Activated naive CD4-positive, alpha-beta T cell (primary cell): ENCODE measurements at places on chromosomes 16 and 17.
A peak's percentile ranks its signal among the peaks of the same experiment; 100 is the strongest.

GRCh38 chr17:10087355-10087754 lies 111.1 kb downstream of the GAS7 start:
- DNase-seq: no peak

DNA sequence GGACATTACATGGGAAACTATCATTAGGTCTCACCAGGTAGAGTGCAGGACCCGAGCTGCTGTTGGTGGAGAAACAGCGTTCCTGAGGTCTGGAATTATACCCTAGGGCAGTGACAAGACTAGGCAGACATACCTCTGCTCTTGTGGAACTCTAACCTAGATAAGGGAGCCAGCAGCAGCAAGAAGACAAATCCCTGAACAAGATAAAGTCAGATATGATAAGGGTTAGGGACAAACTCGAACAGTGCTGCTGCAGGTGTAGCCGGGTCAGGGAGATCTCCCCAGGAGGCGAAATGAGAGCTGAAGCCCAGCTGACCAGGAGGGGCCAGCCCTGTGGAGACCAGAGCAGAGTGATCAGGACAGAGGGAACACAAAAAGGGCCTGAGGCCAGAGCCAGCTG lies 34.7 kb downstream of the ARSG start:
- no peak for DNase-seq

- no peak for DNase-seq
These were observed 606.3 kb downstream of the KCNJ2 start for GRCh38 chr17:70775679-70776078.

DNA sequence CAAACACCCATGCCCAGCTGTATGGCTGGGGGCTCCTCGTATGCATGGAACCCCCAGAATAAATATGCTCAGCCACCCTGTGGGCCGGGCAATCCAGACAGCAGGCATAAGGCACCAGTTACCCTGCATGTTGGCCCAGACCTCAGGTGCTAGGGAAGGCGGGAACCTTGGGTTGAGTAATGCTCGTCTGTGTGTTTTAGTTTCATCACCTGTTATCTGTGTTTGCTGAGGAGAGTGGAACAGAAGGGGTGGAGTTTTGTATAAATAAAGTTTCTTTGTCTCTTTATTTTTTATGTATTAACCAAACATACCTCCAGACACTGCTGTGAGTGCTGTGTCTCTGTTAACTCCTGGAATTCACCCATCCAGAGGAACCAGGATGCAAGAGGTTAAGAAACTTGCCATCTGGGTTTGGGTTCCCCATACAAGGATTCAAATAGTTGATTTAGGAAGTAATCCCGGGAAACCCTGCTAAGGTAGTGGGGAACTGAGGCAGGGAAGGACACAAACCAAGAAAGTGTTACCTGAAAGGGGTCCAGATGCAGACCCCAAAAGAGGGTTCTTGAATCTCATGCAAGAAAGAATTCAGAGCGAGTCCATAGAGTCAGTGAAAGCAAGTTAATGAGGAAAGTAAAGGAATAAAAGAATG lies 37.4 kb upstream of the IL21R start:
- DNase-seq: no peak

GRCh38 chr16:53372992-53373871 lies 61.0 kb upstream of the RBL2 start:
- DNase-seq: peak; percentile 32

DNA sequence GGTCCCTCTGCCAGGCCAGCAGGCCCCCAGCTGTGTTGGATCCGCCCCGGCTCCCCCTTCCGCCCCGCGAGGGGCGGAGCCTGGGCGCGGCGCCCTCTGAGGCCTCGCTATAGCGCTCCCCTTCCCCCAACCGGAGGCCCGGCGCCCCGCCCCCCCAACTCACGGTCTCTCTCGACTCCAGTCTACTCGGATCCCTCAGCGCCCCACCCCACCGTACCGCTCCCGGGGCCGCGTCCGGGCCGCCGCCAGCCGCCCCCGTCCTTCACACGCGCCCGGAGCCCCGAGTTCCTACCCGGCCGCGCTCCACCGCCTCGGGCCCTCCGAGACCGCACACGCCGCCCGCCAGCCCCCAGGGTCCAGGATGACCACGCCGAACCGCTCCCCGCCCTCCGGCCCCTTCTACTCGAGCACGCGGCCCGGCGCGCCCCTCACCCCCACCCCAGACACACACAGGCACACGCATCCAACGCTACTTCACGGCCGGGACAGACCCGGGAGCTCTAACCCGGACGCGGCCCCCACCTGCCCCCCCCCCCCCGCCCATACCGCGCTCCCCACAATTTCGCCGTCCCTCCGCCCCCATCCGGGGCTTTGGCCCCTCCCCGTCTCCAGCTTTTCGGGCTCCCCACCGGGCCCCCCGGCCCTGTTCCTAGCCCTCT lies 1.4 kb downstream of the PHF23 start:
- peak; percentile 56 for DNase-seq

- no peak for DNase-seq
These were observed 46.9 kb upstream of the BAHCC1 start for GRCh38 chr17:81348097-81349055.

GRCh38 chr16:27583634-27584033 lies 33.7 kb downstream of the KATNIP start:
- no peak for DNase-seq

DNA sequence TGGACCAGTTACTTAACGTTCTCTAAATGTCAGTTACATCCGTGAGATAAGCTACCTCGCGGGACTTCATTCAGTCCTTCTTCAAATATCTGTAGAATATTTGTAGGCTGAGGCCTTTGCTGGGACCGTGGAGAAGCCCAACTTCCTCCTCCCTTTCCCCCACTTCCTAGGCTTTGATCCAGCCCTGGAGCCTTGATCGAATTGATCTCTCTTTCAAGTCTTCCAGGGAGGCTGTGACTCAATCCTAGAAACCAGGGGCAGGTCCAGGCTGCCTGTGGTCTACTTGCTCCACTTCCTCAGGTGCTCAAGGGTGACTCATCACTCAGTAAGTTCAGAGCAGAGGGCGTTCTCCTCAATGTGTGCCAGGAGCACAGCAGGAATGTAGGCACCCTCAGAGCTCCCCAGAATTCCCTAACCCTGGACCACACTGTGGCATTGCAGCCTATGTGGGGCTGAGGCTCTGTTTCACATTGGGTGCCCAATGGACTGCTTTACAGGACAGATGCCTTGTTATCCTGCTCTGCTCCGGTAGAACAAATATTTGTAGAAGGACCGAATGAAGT lies 11.2 kb upstream of the CEP20 start:
- no peak for DNase-seq

GRCh38 chr16:84084570-84085270 lies 32.0 kb downstream of the MBTPS1 start:
- peak; percentile 44 for DNase-seq

GRCh38 chr16:81798311-81799137 lies 19.4 kb downstream of the PLCG2 start:
- no peak for DNase-seq

- no peak for DNase-seq
These were observed 808.9 kb downstream of the CDH11 start for GRCh38 chr16:64312980-64313379.

DNA sequence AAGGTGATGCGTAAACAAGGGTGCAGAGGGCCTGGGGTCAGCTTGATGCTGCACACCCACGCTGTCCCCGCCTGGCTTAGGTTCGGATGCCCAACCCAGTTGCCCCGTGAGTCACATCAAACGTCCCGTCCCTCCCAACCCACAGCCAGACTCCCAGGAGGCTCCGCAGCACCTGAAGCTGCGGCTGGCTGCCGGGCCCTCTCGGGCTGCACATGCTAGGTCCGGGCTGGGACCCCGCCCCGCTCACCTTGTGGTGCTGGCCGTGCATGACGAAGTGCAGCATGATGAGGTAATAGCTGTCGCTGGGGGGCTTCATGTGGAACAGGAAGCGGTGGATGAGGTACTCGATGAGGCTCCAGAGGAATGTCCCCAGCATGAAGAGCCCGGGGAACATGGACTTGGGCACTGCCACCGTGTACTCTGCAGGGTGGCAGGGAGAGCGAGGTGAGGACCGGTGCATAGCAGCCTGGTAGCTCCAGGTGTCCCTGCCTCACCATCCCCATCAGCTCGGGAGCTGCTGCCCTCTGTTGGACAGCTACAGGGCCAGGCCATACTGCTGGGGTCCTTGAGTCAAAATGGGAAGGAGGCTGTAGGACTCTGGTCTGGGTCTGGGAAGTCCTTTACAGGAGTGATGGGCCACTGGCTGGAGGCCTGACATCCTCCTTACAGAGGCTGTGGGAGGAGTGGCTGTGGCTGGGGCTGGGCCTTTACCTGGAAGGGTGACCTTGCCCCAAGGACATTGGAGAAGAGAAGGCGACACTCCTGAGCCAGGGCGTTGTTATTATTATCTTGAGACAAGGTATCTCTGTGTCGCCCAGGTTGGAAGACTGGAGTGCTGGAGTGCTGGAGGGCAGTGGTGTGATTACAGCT lies 18.3 kb upstream of the MLKL start:
- no peak for DNase-seq

DNA sequence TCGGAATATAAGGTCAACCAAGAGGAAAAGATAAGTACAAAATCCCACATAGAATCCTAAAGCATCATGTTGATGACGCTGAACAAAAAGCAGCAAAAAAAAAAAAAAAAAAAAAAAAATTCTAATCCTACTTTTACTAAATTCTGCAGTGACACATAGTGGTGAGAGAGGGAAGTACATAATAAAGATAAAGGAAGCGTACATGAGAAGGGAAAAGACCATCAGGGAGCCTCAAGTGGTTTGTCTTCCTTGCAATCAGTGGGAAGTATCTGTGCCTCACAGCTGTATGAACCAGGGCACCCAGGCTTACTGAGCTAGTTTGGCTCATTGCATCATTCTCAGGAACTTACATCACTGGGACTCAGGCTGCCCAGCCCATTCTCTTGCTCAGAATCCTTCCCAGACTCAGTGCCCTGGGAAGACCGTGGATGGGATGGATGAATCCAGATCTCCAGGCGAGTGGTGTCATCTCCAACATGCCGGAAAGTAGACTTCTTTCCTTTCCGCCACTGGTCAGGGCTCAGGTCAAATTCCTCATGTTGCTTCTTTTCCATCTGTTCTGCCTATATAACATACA lies 21.2 kb downstream of the SMG6 start:
- DNase-seq: no peak

- DNase-seq: no peak
These were observed 190.9 kb downstream of the RAB11FIP4 start for GRCh38 chr17:31582151-31582907.

- DNase-seq: no peak
These were observed 61.4 kb upstream of the COX10 start for GRCh38 chr17:14007951-14008350.

DNA sequence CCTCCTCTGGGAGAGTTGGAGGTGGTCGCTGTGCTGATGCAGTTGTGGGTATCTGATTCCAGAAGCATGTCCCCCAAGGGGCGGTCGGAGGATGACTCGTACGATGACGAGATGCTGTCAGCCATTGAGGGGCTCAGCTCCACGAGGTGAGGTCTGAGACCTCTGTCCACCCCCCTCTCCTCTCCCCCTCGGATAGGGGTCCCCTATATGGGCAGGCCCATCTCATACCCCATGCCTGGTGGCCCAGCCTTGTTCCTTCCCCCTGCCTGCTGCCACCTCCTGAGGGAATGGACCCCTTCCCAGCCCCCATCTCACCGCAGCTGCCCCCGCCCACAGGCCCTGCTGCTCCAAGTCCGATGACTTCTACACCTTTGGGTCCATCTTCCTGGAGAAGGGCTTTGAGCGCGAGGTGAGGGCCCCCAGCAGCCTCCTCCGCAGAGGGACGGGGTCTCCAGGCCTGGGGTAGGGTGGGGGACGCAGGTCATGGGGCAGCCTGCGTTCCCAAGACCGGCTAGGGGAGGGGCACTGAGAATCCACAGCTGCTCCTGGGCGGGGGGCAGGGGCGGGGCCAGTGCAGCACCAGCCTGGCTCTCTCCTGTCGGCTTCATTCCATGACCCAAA lies 39.2 kb downstream of the ADCY7 start:
- no peak for DNase-seq

- no peak for DNase-seq
These were observed 1.0 kb downstream of the CSNK2A2 start for GRCh38 chr16:58196898-58197313.

DNA sequence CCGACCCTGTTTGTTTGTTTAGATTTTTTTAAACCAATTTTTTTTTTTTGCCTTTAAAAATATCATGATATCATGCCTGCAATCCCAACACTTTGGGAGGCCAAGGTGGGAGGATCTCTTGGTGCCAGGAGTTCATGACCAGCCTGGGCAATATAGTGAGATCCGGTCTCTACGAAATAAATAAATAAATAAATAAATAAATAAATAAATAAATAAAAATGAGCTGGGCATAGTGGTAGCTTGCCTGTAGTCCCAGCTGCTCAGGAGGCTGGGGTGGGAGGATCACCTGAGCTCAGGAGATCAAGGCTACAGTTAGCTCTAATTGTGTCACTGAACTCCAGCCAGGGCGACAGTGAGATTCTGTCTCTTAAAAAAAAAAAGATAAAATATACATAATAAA lies 8.1 kb upstream of the IGF2BP1 start:
- DNase-seq: no peak

- no peak for DNase-seq
These were observed 88.7 kb downstream of the BMERB1 start for GRCh38 chr16:15523092-15523541.

- no peak for DNase-seq
These were observed 13.4 kb downstream of the SMIM5 start for GRCh38 chr17:75646638-75646992.

DNA sequence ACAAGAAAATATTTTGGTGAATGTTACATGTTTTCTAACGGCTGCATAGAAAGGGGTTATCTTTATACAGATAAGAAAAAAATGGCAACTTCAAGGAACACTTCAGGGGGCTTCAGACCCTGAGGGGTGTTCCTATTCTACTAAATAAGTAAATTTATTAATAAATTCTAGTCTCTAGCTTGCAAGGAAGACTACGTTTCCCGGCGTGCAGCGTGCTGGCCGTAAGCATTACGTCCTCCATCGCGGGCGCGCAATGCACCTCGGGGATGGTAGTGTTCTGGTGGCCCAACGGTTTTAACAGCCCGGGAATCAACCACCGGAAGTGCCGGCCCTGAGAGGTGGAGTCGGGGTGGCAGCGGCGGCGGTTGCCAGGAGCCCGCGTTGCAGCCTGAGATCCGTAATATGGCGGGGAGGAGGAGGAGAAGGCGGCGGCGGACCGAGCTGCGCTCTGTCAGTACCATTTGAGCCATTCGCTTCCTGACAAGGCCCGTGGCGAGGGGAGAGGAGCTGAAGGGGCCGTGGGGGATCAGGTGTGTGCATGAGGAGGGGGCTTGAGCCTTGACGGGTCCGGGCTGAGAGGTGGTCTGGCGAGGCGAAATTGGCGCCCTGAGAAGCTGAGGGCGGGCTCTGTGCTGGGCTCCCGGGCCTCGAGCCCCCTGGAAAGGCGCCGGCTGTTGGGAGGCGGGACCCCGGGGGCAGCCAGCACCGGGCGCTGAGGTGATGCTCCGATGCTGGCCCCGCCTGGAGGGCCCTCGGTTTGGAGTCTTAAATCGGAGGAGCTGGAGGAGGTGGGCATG lies at the start of gene CCP110:
Gene CCP110 (plus strand): TSS at position 384 of the 797 bp plus-strand sequence. CDS start 3,940 bp downstream, outside the sequence.
- peak; percentile 89 for DNase-seq

DNA sequence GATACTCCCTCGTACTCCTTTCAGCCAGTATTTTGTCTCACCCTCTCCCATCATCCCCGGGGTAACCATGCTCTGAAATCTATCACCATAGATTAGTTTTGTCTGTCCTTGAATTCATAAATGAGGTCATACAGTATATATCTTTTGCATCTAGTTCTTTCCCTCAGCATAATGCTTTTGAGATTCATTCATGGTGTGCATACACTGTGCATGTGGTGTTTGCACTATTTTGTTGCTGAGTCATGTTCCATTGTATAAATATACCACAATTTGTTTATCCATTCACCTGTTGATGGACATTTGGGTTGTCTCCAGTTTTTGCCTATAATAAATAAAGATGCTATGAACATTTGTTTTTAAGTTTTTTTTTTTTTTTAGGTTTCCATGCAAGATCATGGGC lies 34.2 kb upstream of the NLRP1 start:
- no peak for DNase-seq
